ENCODE measurements at places on chromosomes 3 and 15.
A peak's percentile ranks its signal among the peaks of the same experiment; 100 is the strongest.

- no peak for DNase-seq
Measured at GRCh38 chr3:11238880-11239279, 33.3 kb upstream of the ATG7 start.

DNA sequence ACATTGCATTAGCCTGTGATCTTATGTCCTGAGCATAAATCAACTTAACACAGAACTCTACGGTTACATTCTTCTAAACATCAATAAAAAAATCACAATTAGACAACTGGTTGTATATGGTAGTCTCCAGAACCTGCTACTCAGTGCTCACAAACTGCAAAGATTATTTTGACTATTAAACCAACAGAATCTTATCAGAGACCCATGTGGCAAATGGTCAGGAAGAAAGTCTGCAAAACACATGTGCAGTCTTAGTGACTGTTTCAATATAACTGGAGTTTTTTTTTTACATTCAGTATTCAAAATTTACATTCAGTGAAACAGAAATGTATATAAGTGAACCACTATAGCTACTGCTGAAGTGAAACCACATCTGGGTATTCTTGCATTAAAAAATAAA, 27.3 kb upstream of the PYGO1 start:
- no peak for DNase-seq

GRCh38 chr3:193271101-193271840, 30.2 kb downstream of the PLAAT1 start:
- no peak for DNase-seq

DNA sequence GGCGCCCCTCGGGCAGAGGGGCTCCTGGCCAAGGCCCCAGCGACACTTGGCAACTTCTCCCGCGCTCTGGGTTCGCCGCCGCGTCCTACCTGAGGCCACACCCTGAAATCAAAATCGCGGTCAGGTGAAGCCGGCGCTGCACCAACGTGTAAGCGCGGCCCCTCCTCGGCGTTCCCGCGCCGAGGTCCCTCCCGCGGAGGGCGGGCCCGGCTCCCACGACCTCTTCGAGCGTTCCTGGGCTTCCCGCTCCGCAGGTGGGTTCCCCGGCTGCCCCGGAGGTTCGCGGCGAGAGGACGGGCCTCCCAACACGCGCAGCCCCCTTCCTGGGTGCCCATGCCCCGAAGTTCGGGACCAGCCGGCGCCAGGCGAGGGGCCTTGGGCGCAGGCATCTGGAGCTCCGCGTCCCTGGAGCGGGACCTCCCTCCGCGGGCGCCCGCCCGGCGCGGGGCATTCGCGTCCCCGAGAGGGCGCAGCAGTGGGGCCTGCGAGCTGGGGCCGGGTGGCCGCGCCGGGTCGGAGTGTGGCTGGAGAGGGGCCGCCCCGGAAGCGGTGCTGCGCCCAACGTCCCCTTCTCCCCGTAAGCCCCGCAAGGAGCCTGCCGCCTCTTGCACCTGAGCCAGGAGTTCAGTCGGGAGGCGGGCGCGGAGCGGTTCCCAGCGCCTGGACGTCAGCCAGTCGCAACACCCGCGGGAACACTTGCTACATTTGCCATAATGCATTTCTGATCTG, 13.7 kb downstream of the PAK6 start:
- no peak for DNase-seq

- DNase-seq = no peak
Measured at GRCh38 chr3:149296972-149297371, 36.5 kb downstream of the TM4SF18 start.

GRCh38 chr3:186109897-186110803, 1.3 kb upstream of the ETV5 start:
- DNase-seq = no peak

DNA sequence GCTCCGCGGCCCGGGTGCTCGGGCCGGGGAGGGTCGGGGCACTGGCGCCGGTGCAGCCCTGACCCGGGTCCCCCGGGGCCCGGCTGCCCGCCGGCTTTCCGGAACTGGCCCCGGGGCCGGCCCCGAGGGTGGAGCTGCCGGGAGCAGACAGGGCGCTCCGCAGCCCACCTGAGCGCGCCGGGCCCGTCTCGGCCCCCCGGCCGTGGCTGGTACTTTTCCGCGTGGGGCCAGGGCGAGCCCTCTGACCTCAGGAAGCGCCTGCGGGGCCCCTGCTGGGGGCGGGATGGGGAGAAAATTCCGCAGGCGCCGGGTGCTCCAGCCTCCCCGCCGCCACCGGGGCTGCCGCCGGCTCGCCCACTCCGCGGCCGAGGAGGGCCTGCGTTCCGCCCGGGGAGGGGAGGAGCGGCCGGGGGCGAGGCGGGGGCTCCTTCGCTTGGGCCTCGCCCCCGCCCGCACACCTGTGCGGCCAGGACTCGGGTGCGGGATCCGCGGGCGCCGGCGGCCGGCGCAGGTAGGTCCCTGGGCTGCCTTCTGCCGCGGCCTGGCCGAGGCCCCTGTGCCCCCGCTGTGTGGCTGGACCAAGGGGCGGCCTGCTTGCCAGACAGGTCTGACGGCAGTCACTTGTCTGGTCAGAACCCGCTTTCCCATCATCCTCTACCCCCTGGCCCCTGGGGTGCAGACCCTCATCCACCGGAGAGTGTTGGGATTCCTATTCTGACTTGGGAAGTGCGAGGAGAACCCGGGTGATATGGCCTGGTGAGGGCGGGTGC, 3.5 kb downstream of the FURIN start:
- no peak for DNase-seq

DNA sequence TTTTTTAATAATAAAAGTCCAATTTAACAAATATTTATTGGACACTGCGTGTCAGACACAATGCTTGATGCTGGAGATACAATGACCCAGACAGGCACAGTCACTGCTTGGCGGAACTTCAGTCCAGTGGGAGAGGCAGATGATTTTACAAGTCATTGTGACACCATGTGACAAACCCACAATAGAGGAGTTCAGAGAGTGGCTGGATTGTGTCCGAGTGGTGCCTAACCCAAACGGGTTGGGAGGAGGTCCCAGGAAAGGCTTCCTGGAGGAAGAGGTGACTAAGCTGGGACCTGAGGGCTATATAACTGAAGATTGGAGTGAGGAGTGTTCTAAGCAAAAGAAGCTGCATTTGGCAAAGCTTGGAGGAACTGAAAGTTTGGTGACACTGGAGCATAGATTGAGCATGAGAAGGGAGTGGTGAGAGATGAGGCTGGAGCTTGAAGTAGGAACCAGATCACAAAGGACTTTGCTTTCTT, 41.4 kb downstream of the CRTC3 start:
- DNase-seq = no peak

GRCh38 chr3:184345317-184346144, 8.1 kb downstream of the FAM131A start:
- no peak for DNase-seq

- no peak for DNase-seq
Measured at GRCh38 chr15:50558012-50558411, 11.5 kb upstream of the USP50 start.

- no peak for DNase-seq
Measured at GRCh38 chr3:188296761-188297612, 143.0 kb downstream of the LPP start.

DNA sequence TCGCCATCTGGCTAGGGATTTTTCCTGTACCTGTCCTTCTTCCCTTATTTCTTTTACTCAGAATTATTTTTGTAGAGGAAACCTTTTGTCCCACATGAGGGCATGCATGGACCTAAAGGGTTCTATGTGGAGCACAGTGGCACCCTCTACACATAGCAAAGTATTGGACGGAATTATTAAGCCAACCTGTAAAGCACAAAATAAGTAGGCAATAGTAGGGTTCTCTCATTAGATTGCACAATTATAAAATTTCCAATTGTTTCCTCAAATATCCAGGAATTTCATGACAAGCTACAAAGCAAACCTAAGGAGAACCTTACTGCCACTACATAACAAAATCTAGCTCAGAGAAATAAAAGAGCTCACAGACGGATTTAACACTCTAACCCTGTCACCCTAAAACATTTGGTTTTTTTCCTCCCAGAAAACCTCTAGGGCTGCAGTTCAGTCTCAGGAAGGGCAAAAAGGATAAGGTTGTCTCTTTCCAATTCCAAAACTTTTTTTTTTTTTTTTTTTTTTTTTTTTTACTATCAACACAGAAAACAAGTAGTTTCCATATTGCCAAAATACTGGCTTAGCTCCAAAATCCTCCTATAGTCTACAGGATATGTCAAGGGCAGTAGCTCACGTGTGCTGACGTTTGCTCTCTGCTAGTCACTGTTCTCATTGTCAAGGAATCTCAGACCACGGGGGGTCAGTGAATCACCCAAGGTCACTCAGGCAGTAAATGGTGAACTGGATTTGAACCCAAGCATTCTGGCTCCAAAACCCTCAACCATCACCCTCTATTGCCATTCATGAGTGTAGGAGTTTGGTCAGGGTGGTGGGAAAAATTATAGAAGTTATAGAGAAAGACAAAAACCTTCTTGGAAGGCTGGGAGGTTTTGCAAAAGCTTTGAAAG, 52.3 kb downstream of the NCEH1 start:
- DNase-seq = no peak

- no peak for DNase-seq
Measured at GRCh38 chr15:78207641-78208340, 26.6 kb downstream of the ACSBG1 start.

DNA sequence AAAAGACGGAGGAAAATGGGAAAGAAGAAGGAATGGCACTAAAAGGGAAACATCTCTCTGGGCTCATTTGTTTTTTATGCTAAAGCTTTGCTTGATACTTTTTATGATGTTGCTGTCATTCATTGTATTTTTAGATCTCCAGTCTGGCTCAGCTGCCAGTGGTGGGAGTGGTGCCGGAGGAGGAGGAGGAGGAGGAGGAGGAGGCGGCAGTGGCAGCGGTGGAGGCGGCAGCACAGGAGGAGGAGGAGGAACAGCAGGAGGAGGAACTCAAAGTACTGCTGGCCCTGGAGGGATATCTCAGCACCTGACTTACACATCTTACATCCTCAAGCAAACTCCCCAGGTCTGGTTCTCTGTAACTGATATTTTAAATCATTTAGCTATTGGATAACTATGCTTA, 49.6 kb downstream of the MAP6D1 start:
- no peak for DNase-seq

- DNase-seq = no peak
Measured at GRCh38 chr3:43867436-43868072, 176.8 kb downstream of the ABHD5 start.

GRCh38 chr15:76588811-76589747, 252.5 kb downstream of the ISL2 start:
- no peak for DNase-seq

DNA sequence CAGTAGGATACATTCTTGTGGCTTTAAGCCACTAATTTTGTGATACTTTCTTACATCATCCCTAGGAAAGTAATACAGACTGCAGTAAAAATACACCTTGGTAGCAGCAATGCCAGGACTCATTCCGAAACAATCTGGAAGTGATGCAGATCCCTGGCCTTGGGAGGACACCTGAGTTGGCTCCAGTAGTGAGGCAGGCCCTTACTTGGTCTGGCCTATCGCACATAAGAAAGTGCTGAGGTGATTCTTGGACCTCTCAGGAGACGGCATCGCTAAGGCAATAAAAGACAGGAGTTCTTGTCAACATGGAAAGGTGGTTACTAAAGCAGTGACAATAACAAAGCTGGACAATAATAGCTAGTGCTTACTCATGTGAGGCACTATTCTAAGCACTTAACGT, 126.5 kb downstream of the SUCNR1 start:
- DNase-seq = no peak

GRCh38 chr3:14440531-14441239, 38.3 kb downstream of the SLC6A6 start:
- no peak for DNase-seq

DNA sequence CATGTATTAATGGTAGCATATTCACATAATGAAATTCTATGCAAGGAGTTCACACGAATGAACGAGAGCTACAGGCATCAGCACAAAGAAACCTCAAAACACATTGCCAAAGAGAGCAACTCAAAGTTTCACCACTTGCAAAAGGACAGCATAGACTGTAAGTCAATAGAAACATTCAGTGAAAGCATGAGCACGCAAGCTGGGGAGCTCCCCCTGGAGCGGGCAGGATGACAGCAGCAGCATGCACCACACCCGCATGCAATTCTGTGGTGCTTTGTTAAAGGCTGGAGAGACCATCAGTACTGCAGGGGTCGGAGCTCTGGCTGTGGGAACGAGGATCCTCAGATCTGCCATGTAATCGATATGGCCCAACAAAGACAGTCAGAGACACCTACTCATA, 18.7 kb downstream of the OCA2 start:
- DNase-seq = no peak

- DNase-seq = no peak
Measured at GRCh38 chr15:95816591-95816990, 513.9 kb upstream of the NR2F2 start.

- no peak for DNase-seq
Measured at GRCh38 chr3:46849045-46849631, 14.1 kb downstream of the MYL3 start.

DNA sequence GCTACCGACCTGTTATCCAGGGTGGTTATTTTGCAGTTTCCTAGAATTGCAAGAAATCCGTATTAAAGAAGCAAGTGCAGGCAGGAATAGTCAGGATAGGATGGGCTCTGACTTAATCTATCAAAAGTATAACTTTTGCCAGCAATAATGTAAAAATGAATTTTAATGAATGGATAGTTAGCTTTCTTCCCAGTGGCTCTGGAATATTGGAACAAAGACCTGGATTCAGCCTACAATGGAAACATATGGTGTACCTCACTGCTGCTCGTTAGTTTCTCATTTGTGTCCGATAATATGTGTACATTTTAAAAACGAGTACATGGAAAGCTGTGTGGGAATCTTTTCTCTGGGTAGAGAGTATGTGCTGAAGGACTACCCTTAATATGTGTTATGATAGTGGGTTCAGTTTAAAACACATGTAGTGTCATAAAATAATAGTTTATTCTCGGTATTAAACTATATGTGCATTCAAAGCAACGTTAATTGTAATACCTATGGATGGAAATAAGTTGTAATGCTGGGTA, 805 bp downstream of the SERPINI1 start:
- DNase-seq = no peak

DNA sequence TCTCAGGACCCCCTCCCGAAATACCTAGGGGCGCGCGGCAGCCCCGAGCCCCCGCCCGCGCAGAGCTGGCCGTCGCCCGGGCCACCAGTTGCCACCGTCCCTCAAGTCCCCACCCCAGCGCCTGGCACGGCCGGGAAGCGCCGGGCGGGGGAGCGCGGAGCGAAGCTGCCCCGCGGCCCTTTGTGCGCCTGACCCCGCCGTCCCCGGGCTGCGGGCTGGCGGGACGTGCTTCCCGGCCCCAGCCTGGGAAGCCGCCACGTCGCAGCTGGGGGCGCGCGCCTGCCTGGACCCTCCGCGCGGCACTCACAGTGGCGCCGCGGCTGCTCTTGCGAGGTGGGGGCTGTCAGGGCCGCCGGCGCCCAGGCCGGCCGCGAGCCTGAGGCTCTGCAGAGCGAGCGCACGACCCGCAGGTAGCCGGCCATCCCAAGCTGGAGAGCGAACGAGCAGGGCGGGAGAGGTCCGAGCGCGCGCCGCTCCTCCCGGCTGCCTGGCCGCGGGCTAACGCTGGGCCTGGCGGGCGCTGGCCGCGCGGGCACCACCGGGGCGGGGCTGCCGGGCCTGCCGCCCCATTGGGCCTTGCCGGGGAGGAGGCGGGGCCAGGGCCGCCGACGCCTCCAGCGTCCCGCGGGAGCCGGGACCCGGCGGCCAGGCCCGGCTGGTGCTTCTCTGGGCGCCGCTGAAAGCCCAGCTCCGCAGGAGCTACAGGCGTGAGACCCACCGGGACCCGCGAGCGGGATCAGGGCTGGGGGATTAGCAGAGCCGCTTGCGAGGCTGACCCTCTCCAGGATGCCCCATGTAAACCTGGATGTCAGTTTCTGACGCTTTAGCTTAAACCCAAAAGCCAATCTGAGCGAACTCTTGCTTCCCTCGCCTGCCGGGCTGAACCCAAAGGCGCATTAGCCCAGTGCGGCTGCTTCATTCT, at the start of gene IDH2:
IDH2 (minus strand) TSS at position 500 of the 922 bp plus-strand sequence; CDS start at position 422, 78 bp downstream.
- peak; percentile 57 for DNase-seq

- DNase-seq = no peak
Measured at GRCh38 chr3:55792009-55792408, 304.9 kb upstream of the WNT5A start.
